ENCODE measurements at places on chromosomes 11 and 22.

DNA sequence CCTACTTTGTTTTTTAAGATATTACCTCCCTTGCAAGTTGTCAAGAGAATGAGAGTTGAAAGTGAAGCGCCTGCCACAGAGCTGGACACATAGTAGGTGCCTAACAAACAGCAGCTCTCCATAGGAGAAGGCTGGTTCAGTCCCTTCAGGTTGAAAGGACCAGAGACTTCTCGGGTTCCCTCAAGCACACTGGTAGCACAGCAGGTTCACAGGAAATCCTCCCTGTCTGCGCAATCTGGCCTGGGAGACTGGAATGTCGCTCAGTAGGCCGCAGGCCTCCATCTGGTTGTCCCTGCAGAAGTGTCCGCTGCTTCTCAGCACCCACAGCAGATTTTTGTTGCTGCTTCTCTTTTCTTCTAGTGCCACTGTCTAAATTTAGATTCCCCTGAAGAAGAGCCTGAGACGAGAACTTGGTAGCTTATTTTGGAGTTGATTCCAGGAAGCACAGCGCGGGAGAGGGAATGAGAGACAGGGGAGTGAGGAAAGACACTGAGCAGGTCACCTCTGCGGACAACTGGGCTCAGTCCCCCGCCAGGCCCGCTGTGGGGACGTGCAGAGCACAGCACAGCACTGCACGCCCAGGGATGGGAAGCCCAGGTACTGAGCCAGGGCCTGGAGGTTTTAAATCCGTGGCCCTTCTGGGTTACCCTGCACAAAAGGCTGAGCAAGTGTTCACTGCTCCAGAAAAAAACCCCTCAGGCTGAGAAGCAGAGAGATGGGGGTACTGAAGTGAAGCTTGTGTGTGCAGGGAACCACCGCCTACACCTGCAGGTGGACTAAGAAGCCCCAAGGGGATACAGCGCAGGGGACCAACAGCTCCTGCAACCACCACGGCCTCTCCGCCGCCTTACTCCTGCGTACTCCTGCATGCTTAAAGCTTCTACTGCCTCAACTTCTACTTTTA, 31.6 kb downstream of the RBX1 start:
- no peak for DNase-seq

DNA sequence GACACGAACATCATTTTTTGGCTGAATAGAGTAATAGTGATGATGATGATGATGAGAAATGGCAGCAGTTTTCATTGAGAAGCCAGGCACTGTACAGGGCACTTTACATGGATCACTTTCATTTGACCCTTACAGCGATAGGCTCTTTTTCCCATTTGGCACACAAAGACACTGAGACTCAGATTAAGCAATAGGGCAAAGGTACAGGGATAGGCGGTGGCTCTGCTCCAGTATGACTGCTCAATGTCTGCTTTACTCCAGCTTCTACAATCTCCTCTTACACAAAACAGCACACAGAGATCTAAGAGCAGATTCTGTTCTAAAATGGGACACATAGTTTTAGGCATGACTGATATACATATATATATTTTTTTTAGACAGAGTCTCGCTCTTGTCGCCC, 40.6 kb downstream of the MPPED2 start:
- no peak for DNase-seq

DNA sequence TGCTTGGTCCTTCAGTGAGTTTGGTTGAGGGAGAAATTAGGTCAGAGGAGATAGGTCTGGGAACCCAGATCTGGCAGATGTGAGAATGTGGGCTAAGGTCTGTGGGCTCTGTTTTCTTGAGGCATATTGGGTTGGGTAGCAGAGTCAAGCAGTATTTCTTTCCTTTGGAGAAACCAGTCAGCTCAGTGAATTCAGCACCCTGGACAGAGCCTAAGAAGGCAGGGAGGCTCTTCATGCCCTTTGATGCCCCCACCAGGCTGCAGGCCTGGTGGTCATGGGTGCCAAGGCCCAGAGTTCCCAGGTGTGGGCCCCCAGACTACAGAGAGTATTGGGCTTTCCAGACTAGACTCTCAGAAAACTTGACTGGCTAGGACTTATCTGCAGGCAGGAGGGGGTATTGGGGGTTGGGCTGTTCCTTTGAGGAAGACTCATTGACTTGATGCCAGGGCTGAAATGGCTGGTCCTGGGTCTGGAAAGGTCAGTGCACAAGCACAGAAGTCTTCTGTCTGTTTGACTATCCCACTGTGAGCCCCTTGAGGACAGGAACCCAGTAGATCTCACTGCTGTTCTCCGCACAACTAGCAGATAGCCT, 45.3 kb upstream of the NECTIN1 start:
- no peak for DNase-seq

DNA sequence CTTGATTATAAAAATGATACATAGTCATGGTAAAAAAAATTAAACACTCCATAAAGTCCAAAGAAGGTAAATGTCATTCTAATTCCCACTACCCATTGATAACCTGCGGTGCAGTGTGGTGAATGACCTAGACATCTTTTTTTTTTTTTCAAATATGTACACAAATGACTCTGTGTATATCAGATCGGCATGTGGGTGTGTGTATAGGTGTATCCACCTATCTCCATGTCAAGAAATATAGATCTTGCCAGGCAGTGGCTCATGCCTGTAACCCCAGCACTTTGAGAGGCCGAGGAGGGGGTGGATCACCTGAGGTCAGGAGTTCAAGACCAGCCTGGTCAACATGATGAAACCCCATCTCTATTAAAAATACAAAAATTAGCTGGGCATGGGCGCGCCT, 18.4 kb upstream of the CBX6 start:
- no peak for DNase-seq

- peak; percentile 80 for DNase-seq
Measured at GRCh38 chr22:36853407-36854099, 7.3 kb upstream of the NCF4 start.

- DNase-seq, result no peak
Measured at GRCh38 chr11:23732026-23732425, 764.8 kb upstream of the LUZP2 start.

DNA sequence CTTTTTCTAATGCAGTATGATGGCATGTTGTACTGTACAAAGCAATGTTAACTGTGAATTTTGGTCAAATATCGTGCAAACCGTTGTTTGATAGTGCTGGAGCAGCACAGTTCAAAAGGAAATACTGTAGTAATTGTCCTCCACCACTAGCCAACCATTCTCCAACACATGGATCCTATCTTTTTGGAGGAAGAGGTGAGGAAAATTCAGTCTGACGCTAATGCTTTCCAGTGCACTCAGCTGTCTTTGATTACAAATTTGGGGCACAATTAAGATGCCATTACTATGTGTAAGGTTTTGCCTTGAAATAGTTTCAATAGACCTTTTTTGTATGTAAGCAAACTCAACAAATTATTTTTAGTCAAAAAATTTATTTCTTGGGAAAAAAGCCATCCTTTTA, 240.5 kb upstream of the CCDC179 start:
- DNase-seq, result no peak

DNA sequence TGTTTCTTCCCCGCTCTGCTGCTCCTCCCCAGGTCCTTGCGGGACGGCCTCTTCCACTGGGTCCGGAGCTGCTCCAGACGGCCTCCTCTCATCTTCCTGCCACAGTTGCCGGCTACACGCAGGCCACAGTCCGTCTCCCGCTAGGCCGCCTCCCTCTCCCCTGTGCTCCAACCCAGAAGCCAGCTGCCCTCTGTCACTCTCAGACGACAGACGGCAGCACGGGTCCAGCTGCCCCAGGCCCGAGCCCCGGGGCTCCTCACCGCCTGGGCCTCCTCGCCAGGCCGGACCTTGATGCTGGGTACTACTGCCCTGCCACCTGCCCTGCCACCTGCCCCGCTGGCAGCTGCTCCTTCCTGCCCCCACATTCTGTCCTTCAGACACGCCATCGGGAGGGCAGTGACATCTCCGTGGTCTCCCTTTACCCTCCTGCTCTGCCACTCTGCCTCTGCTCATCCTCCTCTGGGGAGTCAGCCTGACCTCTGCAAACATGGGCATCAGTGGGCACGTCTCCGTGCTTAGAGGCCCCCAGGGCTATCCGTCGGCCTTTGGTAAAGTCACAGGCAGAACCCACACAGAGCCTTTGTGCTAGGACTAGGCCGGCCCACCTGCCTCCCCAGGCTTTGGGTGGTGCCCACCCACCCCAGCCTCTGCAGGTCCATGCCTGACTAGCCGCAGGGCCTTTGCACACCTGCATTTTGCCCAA, 43.1 kb upstream of the TH start:
- no peak for DNase-seq

GRCh38 chr11:42253156-42253555, 793.7 kb upstream of the LRRC4C start:
- no peak for DNase-seq

DNA sequence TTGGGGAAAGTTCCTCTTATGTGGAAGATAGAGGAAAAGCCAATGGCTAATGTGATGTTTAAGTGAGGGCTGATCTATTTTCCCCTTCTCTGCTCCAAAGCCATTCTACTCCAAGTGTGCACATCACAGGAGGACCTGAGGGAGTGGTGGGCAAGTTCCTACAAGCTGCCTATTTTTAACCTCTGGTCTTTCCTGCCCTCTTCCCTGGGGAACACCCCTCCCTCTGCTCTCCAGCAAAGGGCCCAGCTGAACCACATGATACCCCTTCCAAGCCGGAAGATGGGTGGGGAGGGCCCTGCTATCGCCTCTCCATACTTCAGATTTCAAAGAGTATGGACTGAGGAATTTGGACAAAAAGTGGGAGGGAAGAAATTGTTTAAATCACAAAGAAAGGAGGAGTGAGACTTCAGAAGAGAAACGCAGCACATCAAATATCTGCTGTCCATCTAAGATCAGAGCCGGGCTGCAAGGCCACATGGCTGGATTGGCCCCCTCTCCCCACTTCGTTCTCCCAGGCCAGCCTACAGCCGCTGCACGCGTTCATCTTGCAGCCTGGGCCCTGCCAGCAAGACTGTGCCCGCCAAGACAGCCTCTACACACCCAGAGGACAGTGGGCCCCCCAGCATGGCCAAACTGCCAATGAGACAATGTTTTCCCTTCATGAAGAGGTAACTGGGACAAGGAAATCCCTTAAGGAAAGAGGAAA, 77.5 kb downstream of the MICAL3 start:
- DNase-seq, result no peak

DNA sequence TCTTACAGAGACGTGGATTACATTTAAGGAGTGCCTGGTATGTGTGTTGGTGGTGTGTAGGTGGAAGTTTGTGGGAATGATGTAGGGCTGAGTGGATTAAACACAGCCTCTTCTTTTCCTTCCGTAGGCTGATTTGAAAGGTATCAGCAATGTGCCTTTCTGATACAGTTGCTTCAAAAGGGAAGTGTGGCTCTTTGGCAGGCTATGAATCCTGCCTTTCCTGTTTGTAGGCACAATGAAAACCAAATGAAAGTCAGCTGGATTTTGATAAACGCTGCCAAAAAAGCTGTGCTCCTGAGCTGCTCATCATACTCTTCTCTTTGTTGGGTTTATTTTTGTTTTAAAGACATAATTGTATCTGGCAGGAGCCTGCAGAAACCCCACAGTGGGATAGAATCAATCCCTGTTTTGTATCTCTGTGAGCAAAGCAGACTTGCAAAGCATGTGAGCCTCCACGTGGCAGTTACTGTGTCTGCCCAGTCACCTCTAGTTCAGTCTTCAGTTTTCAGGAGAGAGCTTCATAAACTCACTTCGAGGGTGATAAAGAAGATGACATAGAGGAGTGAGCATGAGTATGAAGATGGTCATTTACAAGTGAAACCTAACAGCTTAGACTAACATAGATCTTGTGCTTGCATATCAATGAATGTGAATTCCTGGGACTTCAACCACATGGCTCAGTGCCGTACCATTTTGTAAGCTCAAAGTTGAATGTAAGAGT, 655.7 kb upstream of the KIRREL3 start:
- DNase-seq, result no peak

DNA sequence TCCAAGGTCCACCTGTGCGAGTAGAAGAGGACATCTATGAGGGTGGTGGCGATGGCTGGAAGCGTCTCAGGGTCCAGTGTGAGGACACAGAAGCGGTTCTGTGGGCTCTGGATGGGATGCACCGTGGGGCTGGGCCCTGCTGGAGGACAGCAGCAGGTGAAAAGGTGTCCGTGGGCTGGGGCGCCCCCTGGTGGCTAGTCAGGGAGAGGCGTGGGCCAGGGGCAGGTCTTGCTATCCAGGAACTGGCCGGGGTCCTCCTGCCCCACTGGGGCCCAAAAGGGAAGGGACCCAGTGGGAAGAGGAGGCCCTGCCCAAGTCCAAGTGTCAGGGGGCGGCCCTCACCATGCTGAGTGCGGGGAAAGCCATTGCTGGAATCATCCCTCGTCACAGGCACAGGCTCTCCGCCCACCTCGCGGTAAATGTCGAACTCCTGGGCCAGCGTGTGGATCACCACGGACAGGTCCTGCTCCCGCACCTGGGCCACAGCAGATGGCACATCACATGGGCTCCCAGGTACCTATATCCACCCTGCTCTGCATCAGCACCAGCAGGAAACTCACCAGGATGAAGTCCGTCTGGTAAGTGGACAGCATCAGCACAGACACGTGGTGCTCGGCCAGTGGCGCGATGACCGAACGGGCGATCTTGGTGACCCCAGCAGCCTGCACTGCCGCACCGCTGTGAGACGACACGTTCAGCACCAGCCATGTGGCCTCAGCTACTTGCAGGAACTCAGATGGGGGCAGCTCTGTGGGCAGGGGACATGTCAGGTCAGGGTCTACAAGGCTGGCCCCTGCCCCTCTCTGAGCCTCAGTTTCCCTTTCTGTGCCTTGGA, 2.3 kb downstream of the CASTOR1 start:
- peak; percentile 90 for DNase-seq

DNA sequence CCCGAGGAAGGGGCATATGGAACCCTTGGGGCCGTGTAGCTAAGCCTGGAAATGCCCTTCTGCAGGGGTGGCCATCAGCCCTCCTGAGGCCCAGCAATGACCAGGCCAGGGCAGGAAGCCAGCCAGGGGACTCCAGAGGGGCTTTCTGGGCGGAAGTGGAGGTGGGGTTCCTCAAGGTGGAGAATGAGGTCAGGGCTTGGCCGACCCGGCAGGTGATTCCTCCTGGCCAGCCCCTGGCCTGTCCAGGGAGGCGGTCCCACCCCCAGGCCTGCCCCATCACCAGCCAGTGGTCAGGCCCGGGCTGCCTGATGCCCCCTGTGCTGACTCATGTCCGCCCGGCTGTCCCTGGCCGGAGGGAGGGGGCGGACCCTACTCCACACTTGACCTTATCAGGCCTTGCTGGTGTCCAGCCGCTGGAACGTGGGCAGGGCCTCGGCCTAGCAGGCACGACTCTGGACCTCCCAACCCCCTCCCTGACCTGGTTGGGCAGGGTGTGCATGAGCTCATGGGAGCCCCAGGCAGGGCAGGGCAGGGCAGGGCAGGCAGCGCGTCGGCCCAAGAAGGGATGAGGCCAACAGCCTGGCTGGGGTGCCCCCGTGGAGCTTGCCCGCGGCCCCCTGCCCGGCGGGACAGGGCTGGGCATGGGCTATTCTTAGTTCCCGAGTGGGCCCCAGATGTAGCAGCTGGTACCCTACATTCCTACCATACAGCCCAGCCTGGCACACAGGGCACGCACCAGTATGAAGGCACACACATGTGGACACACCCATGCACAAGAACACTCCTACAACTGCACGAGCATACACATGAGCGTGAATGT, 35.9 kb downstream of the RPL3 start:
- no peak for DNase-seq

Data from activated CD8-positive, alpha-beta memory T cell treated with anti-CD3 and anti-CD28 coated beads, Interleukin-2, amount 50 U/mL, for 4 hours (primary cell).